ENCODE measurements at places on chromosomes 13 and 19.

- no peak for DNase-seq
Measured at GRCh38 chr13:42786715-42787114, 5.3 kb downstream of the FAM216B start.

DNA sequence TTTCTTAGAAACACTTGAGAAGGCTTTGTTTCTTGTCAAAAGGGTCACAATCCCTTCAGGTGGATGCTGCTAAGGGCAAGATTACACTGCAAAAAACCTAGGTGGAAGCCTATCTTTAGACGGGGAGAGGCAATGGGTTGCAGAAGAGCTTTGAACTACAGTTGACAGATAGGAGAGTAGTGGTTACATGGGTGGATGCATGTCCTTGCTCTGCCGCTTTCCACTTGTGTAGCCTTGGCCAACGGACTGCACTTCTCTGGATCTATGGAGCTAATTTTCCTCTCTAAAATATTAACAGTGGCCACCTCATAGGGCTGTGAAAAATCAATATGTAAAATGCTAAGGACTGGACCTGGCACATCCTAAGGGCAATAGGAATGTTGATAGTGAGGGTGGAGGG, 980 bp downstream of the BCKDHA start:
- DNase-seq: no peak

GRCh38 chr19:49559928-49560327, 20.4 kb downstream of the NOSIP start:
- DNase-seq: no peak

DNA sequence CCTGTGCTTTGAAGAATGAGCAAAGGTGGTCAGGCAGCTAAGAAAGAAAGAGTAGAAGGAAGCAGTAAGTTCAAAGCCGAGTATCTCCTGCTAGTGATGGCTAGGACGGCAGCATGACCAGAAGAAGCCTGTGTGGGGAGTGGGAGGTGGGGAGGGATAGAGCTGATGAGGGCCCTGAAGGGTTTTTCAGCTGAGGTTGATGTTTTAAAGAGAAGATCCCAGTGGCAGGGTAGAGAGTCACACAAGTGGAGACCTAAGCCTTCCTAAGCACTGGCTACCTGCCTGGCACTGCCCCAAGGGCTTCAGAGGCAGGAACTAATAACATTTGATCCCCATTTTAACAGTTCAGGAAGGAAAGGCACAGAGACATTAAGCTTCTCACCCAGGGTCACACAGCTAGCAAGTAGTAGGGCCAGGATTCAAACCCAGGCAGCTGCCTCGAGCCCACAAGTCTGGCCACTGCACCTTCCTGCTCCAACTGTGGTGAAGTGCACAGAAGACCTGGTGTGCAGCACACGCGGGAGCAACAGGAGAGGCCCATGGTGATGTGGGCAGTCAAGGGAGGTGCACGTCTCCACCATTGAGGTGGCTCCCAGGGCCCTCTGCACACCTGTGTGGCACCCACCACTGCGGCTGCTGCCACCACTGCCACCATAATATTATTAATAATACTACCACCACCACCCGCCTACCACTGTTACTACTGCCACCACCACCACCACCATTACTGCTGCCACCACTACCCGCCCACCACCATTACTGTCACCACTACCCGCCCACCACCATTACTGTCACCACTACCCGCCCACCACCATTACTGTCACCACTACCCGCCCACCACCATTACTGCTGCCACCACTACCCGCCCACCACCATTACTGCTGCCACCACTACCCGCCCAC, 22.1 kb downstream of the CUL4A start:
- no peak for DNase-seq

DNA sequence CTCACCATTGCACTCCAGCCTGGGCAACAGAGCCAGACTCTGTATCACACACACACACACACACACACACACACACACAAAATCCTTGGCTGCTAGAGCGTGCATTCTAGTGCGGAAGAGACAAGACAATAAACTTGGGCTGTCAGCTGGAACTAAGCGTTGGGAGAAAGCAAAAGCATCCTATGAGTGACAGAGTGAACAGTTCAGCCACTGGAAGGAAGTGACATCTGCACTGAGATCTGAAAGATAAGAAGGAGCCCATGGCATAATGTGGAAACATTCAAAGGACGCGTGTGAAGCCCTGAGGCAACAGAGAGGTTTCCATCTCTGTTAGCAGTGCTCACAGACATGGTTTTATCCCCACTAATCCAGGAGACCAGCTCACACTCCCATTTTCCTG, 3.5 kb upstream of the SLC1A5 start:
- DNase-seq: no peak

DNA sequence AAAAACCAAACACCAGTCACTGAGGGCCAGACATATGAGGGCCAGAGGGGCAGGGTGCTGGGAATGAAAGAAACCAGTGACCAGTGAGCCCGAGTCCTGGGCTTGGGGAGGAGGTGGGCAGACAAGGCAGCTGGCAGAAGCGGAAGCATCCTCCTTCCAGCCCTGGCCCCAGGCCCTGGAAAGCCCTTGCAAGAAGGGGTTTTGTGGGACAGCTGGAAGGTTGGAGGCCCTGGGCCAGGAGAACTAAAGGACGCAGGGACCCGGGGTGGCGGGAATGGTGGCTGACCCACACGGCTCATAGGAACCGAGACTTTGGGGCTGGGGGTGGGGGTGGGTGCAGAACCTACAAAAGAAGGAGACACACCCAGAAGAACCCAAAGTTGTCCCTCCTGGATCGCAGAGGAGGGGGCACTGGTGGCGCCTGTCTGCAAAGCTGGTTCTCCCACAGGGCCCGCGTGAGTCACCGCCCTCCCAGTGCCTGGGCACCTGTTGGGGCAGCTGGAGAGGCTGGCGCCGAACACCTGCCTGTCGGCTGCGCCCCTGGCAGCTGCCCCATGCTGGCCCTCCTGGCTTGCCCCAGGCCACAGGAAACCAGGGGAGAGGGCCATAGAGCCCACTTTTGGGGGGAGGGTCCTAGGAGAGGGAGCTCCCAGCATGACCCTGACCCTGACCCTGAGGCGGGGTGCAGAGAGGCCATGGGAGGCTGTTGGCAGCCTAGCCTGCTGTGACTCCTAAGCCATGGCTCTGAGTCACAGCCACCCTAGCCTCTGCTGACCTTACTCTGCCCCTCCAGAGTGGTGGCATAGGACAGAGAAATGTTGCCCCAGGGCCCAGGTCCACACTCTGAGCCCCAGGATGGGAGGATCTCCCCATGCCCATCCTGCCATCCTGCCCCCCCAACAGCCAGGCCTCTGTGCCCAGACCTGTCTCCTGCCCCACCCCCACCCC, 802 bp downstream of the DMPK start:
- DNase-seq: peak; percentile 47

DNA sequence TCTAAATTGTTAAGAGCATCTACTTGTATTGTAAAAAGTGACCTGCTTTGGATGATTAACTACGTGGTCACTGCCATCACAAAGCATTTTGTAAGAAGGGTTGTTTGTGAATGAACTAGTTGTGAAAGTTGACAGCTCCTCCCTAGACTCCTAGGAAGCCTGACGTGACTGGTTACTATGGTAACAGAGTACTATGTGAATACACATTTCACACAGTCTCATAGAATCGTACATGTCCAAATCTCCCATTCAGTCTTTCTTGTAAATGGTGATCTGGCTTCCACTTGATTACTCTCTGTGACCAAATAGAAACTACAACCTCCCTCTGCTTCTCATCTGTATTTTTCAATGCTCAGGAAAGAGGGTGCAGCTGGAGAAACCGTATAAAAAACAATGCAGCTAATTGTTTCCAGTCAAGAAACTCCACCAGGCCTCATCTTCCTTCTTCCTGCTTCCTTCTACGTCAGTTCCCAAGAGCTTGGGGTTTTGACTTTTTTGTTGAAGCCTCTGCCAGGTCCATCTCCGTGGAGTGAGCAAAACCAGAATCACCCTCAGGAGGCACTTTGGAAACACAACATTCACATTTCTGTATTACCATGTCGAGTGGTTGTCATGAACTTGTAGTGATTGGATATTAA, 83.4 kb downstream of the GPC6 start:
- no peak for DNase-seq

- DNase-seq: no peak
Measured at GRCh38 chr13:110771194-110771593, 57.7 kb downstream of the ING1 start.

DNA sequence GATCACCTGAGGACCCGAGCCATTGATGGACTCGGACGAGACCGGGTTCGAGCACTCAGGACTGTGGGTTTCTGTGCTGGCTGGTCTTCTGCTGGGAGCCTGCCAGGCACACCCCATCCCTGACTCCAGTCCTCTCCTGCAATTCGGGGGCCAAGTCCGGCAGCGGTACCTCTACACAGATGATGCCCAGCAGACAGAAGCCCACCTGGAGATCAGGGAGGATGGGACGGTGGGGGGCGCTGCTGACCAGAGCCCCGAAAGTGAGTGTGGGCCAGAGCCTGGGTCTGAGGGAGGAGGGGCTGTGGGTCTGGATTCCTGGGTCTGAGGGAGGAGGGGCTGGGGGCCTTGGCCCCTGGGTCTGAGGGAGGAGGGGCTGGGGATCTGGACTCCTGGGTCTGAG, 888 bp downstream of the FGF21 start:
- no peak for DNase-seq

GRCh38 chr19:28966737-28967399, 246.1 kb downstream of the UQCRFS1 start:
- no peak for DNase-seq

- DNase-seq: no peak
Measured at GRCh38 chr13:44159633-44160279, 213.9 kb upstream of the SERP2 start.

GRCh38 chr19:47707135-47707925, 5.9 kb upstream of the EHD2 start:
- peak; percentile 45 for DNase-seq

DNA sequence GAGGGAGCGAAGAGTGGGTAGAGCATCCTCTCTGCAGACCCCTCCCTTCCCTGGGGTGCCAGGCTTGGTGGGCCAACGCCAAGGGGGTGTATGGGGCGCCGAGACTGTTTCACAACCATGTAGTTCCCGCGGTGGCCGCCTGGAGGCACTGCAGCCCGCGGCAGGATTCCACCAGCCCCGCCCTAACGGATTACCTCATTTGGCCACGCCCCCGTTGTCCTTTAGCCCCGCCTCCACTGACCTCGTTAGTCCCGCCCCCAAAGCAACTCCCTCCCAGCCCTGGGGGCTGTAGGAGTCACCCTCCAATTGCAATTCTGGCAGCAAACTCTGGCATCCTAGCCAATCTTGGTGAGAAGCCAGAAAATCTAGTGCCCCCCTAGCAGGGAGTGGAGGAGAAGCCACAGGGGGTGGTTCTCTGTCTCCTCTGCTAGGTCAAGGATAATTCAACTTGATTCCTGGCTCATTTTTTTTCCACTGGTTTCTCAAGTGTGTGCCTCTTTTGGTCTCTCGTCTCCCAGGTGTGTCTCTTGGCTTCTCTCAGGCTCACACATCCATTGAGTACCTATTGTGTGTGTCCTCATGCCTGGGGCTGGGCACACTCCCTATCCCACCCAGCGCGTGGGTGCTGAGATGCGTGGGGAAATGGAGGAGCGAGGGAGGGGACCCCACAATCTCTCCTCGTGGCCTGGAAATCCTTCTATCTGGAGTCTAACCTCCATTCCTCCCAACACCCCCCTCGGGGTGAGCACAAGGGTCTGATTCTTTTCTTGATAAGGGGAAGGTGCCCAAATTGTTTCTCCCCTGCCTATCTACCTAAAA, 2.0 kb downstream of the OLFM2 start:
- no peak for DNase-seq

DNA sequence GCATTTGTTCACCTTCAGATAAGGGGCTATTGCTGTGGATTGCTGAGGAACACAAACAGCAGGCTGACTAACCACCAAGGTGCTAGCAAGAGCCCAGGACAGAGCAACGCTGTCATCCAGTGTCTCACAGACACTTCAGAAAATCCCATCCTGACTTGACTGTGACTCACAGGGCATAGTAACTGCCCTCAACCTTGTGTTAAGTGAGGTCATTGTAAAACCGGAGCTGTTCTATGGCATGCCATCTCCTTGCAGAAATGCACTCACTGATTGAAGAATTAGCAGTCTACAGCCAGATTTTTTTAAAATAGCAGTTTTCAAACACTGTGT, 51.1 kb downstream of the TNFRSF19 start:
- no peak for DNase-seq

DNA sequence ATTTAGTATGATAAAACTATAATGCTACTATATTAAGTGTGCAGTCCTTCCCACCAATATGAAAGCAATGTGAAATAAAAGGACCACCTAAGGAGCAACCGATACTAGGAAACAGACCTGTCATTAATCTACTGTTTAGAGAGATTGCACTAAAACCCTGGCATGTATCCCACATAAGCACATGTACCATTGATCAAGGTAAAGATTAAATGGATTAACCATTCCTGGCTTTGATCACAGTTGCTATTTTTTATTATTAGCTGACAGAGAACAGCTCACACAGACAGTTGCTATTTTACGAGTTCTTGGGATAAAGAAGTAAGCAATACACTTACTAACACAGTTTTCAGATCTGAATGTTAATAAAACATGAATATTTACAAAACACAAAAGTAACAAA, 57.7 kb upstream of the ZDHHC20 start:
- no peak for DNase-seq

DNA sequence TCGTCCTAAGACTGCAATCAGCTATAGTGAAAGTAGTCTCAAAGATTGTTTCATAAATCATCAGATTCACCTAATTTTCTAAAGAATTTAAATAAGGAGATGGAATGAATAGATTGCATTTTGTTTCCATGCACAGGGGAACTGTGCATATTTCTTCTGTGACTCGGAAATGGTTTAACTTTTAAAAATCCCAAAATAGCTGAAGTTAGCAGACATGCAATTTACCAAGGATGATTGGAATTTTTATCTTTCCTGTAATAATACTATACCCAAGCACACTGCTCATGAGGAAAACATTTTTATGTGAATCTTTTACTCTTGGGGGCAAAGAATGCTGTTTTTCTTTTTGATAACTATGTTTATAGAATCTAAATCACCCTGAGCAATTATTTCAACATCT, 15.0 kb upstream of the LMO7 start:
- no peak for DNase-seq

DNA sequence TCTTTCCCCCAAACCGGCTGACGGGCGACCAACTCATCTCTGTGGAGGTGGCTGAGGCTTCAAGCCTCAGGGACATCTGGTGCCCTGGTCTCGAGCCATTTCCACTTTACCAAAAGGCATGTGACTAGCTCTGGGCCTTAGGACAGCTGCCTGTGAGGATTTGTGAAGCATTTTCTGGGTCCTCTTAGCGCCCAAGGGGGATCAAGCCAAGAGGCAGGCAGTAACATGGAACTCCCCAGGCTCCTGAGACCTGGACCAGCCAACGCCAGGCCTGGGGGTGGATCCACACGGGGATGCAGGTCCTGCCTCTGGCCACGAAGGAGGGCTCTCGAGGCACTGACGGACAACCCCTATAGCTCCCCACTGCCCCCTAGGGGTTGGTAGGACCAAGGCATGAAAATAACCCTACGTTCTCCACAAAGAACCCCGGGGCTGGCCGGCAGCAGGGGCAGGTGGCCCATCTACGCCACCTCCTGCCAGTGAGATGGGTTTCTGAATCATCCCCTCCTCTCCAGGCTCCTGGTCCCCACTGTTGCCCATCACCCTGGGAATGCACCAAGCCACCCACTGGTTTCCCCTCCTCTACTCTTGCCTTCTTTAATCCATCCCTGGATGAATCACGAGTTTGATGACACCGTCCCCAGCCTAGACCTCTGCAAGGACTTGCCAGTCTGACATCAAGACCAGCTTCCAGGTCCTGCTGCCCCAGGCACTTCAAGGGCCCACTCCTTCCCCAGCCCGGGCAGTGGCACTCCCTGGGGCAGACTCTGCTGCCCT, 7.0 kb upstream of the MYDGF start:
- DNase-seq: no peak

GRCh38 chr13:80707000-80707983, 366.4 kb upstream of the SPRY2 start:
- no peak for DNase-seq

- DNase-seq: no peak
Measured at GRCh38 chr13:57878291-57878690, 246.7 kb downstream of the PCDH17 start.

All from NCI-H1092 treated with DMSO at 0.1 percent for 48 hours (cell line).